ENCODE measurements at places on chromosomes 16 and 17. TPM values are rescaled to one million over a fixed set of nuclear protein-coding genes. Genes with fewer than 3 reads are reported as not detected.

RAC3 gene
- total RNA-seq, result 16.4 TPM

DNA sequence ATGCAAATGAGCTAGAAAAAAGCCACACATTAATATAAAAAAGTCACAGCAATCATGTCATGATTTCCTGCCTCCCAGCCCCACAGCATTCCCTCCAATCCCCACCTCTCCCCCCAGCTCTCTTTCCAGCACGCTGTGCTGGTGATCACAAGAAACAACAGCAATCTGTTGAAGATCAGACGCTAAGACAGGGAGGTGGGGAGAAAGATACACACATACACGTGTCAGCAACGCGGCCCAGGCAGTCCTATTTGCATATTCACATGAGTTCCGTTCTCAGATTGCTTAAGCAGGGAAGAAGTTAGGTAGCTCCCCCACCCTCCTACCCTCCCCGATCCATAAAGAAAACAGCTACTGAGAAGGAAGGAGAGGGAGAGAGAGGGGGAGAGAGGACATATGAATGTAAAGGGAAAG lies 405.5 kb upstream of the PSMD7 start:
- no peak for DNase-seq

NKD1 gene
- 1.0 TPM for total RNA-seq

- DNase-seq, result no peak
Measured at GRCh38 chr16:88378836-88379693, 3.7 kb upstream of the ZNF469 start.

MYBBP1A gene
- 26.9 TPM for total RNA-seq

DNA sequence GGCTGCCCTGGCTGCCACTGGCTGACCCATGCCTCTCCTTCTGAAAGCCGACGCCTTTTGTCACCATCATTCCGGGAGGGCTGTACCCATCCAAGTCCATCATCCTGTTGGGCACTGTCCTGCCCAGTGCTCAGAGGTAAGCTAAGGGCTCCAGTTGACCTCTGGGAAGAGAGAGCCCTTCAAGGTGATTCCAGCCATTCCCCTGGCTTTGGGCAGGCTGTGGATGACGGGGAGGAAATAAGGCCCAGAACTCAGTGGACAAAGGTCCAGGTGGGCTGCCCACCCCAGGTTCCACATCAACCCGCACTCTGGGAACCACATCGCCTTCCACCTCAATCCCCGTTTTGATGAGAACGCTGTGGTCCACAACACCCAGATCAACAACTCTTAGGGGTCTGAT lies 45.8 kb downstream of the NOS2 start:
- DNase-seq, result no peak

DNA sequence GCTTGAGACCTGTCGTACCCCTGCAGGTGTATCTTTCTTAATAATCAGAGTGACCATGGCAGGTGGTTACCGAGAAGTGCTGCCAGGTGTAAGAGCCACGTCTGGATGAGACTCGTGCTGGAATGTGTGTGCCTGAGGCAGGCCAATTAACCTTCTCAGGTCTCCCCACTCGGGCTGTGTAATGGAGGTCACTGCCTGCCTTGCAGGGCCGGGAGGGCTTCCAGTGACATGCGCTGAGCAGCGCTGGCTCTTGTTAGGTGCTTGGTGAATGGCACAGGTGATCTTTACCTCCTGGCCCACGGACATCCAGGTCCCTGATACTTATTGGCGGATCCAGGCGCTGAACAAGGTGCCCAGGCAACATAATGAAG lies 4.6 kb upstream of the GSE1 start:
- DNase-seq, result no peak

DNA sequence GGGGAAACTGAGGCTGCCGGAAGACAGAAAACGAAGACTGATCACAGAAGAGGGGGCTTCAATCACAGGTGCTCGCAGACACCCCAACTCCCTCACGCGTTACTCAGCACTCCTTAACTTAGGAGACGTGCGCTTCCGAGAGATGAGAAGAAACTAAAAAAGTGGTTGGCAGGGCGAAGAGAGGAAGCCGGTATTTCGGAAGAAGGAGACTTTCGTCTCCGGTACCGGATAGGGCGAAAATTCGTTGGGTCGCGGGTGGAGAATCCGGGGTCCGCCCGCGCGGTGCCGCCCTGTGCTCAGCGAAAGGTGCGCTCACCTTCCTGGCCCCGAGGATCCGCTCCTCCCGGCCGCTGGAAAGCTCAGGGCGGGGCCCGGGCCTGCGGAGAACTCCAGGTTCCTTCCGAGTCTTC lies 917 bp upstream of the TBX2 start:
- DNase-seq, result no peak

DNA sequence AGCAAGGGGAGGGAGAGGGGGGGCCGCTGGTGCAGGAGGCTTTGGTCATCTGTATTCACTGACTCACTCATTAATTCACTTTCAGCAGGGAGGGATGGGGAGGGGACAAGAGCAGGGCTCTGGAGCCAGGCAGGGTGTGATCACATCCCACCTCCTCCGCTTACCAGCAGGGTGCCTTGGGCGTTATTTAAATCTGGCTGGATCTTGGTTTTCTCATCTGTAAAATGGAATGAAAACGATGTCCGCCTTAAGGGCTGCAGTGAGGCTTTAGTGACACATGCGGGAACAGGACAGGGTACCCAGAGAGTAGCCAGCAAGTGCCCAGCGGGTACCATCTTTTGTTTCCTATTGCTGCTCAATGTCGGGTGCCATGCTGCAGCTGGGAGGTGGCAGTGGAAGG lies 161.0 kb downstream of the GSG1L start:
- DNase-seq, result no peak

ACAP1 gene
- total RNA-seq, result not detected

All from M059J (cell line).